Hematopoietic multipotent progenitor cell (in vitro differentiated cells): ENCODE measurements at places on chromosomes 7 and 10. TPM values are rescaled to one million over a fixed set of nuclear protein-coding genes. Genes with fewer than 3 reads are reported as not detected.

DNA sequence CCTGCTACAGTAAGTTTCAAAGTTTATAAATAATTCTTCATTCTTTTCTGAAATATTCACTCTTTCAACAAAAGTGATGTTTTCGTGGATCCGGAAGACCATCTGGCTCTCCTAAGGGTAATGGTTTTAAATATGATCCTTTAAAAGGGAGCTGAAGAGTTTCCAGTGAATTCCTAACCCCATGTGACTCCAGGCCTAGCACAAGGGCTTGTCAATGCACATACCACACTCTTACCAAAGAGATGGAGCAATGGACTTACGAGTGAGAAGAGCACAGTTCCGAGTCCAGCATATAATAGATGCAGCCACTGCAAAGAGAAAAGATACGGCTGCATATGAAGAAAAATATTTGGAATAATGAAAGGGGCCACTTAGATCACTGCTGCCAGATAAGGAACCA, 32.1 kb upstream of the GATAD1 start:
- no peak for DNase-seq

GRCh38 chr7:150860978-150861295, 8.6 kb downstream of the AOC1 start:
- DNase-seq: no peak

DNA sequence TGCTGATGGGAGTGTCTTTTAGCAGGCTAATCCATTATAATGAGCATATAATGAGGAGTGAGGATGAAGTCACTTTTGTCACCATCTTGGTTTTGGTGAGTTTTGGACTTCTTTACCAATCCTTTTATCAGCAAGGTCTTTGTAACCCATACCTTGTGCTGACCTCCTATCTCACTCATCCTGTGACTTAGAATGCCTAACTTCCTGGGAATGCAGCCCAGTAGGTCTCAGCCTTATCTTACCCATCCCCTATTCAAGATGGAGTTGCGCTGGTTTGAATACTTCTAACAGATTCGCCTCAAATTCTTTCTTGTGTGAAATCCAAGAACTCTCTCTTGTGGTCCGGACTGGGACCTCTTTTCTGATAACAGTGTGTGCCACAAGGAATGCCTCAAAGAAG, 253.1 kb upstream of the CACNA2D1 start:
- DNase-seq: no peak

- peak; percentile 78 for DNase-seq
Measured at GRCh38 chr10:9885761-9886160, 1131.9 kb upstream of the CELF2 start.

- no peak for DNase-seq
Measured at GRCh38 chr10:4051641-4052151, 266.7 kb upstream of the KLF6 start.

DNA sequence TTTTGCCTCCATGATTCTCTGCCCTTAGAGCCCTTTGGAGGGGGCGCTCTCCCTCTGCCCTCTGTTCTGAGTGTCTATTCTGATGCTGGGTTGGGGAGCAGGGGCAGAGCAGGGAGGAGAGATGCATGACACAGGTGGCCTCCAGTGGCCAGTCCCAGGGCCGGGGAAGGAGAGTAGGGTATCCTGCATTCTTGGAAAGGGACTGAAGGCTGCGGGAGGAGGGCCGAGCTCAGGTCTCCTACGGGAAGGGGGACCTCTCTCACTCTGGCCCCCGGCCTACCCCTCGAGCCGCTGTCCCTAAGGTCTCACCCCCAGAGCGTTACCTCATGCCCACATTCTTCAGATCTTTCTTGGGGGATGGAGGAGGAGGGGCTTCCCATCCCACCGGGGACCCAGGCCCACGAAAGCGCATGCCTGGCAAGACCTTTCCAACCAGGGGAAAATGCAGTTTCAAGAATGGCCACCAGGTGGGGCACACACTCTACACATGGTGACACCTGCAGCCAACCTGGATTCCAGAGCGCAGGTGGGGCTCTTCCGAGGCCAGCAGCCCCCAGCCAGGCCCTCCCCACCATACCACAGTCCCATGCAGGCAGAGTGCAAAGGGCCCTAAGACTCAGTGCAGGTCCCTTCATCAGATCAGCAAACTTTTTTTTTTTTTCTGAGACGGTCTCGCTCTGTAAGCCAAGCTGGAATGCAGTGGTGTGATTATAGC, 86.4 kb downstream of the MYL10 start:
- peak; percentile 53 for DNase-seq

GRCh38 chr7:24428676-24429075, 144.6 kb upstream of the PALS2 start:
- DNase-seq: no peak

The ELFN1 gene
- 0.27 TPM for total RNA-seq

The ANKMY2 gene
- 13.7 TPM for total RNA-seq
